ENCODE measurements at places on chromosomes 13 and 19. TPM values are rescaled to one million over a fixed set of nuclear protein-coding genes. Genes with fewer than 3 reads are reported as not detected.

GRCh38 chr13:110161112-110161882 lies 145.7 kb downstream of the COL4A1 start:
- no peak for DNase-seq

- peak; percentile 58 for DNase-seq
These were observed 53.0 kb downstream of the CHST8 start for GRCh38 chr19:33674626-33675367.

- DNase-seq = no peak
These were observed 1.6 kb upstream of the CLEC11A start for GRCh38 chr19:50721441-50722137.

ZNF480 gene
- 10.9 TPM for total RNA-seq

GRK1 gene
- not detected for total RNA-seq

DNA sequence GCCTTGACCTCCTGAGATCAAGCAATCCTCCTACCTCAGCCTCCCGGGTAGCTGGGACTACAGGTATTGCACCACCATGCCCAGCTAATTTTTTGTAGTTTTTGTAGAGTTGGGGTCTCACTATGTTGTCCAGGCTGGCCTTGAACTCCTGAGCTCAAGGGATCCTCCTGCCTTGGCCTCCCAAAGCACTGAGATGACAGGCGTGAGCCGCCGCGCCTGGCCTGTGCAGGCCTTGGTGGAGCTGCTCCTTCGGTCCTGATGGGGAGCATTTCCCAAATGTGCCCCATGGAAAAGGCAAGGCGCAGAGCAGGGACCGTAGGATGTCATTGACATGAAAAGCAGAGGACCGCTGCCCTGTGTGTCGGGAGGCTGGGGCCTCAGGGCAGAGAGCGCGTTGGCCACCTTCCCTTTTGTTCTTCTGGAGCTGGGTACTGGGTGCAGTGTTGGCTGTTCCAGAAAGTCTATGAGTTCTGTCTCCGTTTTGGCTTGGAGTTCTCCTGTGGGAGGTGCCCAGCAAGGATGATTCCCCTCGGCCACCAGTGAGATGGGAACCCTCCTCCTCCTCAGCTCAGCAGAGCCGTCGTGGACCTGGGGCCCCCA lies 128.5 kb downstream of the KDM4B start:
- no peak for DNase-seq

GRCh38 chr19:39969266-39969665 lies 1.7 kb upstream of the PSMC4 start:
- no peak for DNase-seq

DNA sequence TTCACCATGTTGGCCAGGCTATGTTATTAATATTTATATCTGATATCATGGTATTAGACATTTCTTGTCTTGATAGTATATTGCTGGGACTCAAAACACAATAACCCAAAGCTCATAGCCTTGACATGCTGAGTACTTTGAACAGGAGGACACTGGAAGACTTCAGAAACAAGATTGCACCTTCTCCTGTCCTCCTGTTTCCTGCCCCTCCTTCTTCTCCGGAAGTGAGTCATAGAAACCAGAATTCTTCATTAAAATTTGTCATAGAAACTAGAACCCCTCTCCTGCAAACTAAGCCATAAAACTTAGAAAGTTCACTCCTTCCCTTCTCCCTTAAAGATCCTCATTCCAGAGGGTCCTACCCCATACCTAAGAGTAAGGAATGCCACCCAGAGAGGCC lies 400.2 kb downstream of the SLITRK5 start:
- no peak for DNase-seq

GRCh38 chr19:1074544-1075283 lies 7.7 kb downstream of the ARHGAP45 start:
- DNase-seq = peak; percentile 97

All from posterior vena cava (tissue), 2 donors.